ENCODE measurements at places on chromosomes 5 and 9. TPM values are rescaled to one million over a fixed set of nuclear protein-coding genes. Genes with fewer than 3 reads are reported as not detected.

The CRB2 gene
- not detected for total RNA-seq

The DBH gene
- not detected for total RNA-seq

The CORO2A gene
- total RNA-seq, result 7.3 TPM

The MSX2 gene
- 2.9 TPM for total RNA-seq

The RFX3 gene
- total RNA-seq, result 2.4 TPM

The FOXD4L4 gene
- total RNA-seq, result not detected

The FOXI1 gene
- total RNA-seq, result not detected

The DRD1 gene
- 0.15 TPM for total RNA-seq

The ALDH1A1 gene
- total RNA-seq, result 18.2 TPM

The PCDHA3 gene
- not detected for total RNA-seq

The ANKDD1B gene
- total RNA-seq, result under 0.01 TPM

The ADRA1B gene
- total RNA-seq, result 5.8 TPM

The ELOVL7 gene
- 1.1 TPM for total RNA-seq

The ANKRD33B gene
- not detected for total RNA-seq

The PCDHGC5 gene
- total RNA-seq, result 2.9 TPM

The LOX gene
- total RNA-seq, result 9.3 TPM

The SLC34A3 gene
- not detected for total RNA-seq

The PCDHB2 gene
- under 0.01 TPM for total RNA-seq

The LCN1 gene
- not detected for total RNA-seq

The KIF24 gene
- 6.5 TPM for total RNA-seq

The CTNND2 gene
- total RNA-seq, result under 0.01 TPM

The CD14 gene
- 3.4 TPM for total RNA-seq

The SIMC1 gene
- total RNA-seq, result 13.0 TPM

The STING1 gene
- 20.2 TPM for total RNA-seq

The HMGCS1 gene
- 158 TPM for total RNA-seq

The SLC36A3 gene
- total RNA-seq, result not detected

The FRRS1L gene
- total RNA-seq, result not detected

The SLC25A48 gene
- not detected for total RNA-seq

The HAND1 gene
- total RNA-seq, result not detected

The IFNB1 gene
- total RNA-seq, result 0.77 TPM
